ENCODE measurements at places on chromosomes 5 and 9.

DNA sequence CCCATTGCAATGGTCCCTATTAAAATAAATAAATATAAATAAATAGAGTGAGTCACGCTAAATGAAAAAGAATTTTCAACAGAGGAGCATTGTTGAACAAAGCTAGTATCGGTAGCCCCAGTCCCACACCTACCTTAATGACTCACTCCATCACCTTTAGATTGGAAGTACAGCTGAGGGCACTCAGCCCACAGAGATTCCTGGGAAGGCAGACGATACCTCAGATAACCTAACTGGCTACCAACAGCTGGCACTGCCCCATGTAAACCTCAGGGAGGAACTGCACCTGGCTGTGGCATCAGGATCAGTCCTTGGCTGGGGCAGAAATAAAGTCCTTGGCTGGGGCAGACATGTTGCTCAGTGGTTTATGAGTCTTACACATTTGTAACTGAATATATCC, 49.3 kb downstream of the SPRY4 start:
- DNase-seq: peak; percentile 99

DNA sequence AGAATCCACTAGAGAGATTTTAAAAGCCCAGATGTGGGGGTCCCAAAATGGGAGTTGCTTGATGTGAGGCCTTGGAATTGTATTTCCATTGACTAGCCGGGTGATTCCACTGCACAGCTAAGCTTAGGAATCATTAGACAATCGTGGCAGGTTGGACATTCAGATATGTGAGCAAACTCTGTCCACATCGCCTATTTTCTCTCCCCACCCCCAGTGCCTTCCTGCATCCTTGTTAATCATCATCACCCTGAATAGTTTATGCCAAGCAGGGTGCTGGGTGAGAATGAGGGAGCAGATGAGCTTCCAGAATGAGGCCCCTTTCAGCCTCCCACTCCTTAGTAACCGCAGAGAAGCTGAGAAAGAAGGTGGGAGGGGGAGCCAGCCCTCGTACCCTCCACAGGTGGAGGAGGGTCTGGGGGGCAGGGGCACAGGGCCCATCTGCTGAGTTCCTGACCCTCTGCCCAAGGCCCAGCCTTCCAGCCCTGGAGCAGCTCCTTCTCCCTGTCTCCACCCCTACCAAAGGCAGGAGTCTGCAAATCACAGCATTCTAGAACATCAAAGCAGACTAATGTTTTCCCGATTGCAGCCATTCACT, 7.7 kb upstream of the TCOF1 start:
- DNase-seq: no peak

DNA sequence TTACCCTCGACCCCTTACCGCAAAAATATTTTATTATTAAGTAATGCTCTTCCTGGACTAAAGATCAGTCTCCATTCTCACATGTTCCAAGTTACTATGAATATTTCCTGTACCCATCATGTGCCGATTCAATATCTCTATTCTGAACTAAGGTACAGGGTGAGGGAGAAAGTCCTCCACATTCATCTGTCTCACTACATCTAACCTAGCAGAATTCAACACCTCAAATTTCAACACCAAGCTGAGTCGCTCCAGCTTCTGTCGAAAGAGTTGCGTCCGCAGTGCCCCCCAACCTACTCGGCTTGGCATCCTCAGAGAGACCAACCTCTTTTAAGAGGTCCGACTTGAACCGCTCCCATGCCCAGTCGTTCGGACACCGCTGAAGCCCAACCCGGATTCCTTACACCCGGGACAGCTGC, 1.0 kb downstream of the CERT1 start:
- peak; percentile 23 for DNase-seq

DNA sequence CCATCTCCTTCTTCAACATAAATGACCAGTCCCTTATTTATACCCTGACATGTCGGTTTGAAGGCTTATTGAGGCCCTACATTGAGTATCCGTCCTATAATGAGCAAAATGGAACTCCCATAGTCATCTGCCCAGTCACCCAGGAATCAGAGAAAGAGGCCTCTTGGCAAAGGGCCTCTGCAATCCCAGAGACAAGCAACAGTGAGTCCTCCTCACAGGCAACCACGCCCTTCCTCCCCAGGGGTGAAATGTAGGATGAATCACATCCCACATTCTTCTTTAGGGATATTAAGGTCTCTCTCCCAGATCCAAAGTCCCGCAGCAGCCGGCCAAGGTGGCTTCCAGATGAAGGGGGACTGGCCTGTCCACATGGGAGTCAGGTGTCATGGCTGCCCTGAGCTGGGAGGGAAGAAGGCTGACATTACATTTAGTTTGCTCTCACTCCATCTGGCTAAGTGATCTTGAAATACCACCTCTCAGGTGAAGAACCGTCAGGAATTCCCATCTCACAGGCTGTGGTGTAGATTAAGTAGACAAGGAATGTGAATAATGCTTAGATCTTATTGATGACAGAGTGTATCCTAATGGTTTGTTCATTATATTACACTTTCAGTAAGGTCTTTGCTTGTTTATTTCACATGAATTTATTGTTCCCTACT, 38.2 kb upstream of the BTNL3 start:
- DNase-seq: no peak

- DNase-seq: no peak
These were observed 7.6 kb upstream of the SPTLC1 start for GRCh38 chr9:92122800-92123199.

- DNase-seq: peak; percentile 26
These were observed 113.4 kb downstream of the PAPPA start for GRCh38 chr9:116267021-116267420.

DNA sequence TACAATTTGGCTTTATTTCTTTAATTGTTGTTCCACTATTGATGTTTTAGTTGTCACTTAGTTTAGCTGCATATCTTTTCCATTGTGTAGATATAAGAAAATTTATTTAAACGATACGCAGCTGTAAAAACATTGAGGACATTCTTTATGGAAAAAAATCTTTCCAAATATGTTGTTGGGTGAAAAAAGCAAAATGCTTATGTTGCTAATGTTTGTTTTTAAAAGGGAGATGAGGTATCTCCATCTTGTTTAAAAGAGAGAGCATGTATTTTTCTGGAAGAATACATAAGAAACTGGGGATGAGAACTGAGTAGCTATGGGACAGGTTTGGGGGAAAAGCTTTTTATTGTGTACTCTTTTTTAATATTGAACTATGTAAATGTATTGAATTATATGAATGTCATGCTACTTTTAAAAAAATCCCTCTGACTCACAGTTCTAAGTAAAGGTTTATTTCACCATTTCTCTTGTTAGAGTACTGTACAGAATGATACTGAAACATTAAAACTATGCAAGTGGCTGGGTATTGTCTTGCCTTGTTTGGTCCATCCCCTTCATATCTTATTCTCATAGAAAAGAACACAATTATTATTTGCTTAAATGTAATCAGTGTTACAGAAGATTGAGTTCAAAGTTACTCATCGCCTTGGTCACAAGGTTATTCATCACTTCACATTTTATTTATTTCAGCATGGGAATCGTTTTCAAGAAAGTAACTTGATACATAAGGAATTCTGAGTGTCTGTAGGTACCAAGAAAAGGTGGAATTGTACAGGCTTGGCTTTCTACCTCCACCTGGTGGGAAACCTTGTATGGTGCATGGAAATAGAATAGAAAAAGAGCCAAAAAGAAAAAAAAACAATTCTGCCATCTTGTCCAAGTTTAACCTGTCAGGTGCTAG, 85.8 kb downstream of the RIC1 start:
- peak; percentile 15 for DNase-seq

DNA sequence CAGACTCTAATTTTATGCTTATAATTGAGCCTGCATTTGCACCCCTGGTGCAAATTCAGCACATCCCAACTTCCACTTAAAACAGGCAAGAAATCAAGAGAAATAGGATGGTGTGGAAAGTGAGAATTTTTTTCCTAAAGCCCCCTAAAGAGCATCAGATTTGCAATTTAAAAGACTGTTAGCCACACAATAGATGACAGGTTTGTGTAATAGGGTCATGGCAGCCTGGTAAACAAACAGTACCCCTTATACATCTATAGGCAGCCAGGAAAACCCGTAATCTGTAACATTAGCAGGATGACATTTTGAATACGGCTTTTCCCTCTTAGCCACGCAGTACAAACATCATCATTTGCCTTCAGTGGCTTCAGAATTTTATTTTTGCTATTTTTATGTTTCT, 17.2 kb downstream of the EBF1 start:
- no peak for DNase-seq

DNA sequence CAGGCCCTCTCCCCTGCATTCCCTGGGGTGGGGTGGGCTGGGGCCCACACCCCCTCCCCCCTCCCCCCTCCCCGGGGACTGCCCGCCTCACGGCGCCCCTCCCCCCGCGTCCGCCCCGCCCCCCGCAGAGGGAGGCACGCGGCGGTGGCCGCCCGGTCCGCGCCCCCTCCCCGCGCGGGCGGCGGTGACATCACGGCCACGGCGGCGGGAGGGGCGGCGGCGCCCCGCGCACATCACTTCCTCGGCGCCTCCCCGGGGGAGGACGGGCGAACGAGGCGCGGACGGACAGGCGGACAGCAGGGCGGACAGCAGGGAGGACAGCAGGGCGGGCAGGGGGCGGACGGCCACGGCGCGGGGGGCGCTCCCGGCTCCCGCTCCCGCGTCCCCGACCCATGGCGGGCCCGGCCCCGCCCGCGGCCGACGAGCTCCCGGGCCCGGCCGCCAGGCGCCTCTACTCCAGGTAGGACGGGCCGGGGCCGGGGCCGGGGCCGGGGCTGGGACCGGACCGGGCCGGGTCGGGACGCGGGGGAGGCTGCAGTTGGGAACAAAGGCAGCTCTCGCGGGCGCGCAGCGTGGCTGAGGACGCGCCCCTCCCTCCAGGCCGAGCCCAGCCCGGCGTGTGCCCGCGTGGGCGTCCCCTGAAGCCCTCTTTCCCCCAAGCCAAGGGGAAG, at the start of gene GPSM1:
TSS of gene GPSM1 (plus strand) at position 236 of the 671 bp plus-strand sequence. CDS start at position 393, 157 bp downstream.
- no peak for DNase-seq

DNA sequence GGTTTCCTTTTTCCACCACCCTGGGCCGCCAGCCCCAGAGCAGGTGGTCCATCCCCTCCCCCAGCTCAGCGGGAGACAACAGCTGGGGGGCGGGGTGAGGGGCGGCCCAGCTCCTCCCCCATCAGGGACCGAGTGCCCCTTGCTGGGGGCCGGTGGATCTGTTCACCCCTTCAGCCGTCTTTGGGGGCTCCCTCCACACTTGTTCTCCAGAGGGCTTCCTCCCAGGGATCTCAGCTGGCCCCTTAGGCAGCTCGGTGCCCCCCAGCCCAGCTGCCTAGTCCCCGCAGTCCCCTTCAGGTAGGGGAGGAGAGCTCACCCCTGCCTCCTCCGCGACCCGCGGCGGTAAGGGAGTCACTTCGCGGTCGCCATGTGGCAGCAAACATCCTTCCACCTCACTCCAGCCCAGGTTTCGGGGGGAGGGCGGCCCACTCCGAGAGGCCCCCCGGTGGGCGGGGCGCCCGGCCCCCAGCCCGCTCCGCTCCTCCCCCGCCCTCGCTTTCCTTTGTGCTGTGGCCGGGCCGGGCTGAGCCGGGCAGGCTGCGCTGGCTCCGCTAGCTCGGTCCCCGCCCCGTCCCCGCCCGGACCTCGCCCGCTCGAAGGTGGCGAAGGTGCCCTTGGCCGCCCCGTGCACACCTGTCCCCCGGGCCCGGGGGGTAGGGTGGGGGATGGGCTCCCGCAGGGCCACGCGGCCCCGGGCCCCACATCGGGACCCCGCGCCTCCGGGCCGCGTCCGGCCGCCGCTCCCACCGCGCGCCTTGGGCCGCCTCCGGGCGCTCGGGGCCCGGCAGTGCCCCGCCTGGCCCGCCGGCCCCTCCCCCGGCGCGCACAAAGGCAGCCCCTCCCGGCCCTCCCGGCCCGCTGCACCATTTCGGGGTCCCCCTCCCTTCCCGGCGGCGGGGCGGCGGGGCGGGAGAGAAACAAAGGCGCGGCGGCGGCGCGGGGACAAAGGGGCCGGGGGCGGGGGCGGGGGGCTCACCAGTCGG, 683 bp downstream of the DBN1 start:
- DNase-seq: no peak

- no peak for DNase-seq
These were observed 202.7 kb upstream of the NR3C1 start for GRCh38 chr5:143606043-143606752.

DNA sequence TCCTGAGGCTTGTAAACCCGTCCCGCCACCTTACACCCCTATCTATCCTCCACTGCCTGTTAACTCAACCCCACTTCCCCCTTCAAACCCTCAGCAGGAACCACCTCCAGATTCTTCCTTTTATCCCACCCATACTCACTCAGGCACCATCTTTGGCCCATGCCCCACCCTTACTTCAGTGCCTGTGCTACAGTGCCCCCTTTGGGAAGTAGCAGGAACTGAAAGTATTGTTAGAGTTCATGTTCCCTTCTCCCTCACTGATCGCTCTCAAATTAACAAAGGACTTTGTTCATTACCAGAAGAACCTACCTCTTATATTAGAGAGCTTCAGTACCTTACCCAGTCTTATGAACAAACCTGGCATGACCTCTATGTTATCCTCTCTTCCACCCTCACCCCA, 92.2 kb upstream of the MOCS2 start:
- no peak for DNase-seq

- no peak for DNase-seq
These were observed 10.3 kb upstream of the CARD19 start for GRCh38 chr9:93085676-93086075.

- no peak for DNase-seq
These were observed 26.1 kb downstream of the CHD1 start for GRCh38 chr5:98902733-98903132.

GRCh38 chr9:109238655-109239054, 71.6 kb upstream of the FRRS1L start:
- peak; percentile 32 for DNase-seq

DNA sequence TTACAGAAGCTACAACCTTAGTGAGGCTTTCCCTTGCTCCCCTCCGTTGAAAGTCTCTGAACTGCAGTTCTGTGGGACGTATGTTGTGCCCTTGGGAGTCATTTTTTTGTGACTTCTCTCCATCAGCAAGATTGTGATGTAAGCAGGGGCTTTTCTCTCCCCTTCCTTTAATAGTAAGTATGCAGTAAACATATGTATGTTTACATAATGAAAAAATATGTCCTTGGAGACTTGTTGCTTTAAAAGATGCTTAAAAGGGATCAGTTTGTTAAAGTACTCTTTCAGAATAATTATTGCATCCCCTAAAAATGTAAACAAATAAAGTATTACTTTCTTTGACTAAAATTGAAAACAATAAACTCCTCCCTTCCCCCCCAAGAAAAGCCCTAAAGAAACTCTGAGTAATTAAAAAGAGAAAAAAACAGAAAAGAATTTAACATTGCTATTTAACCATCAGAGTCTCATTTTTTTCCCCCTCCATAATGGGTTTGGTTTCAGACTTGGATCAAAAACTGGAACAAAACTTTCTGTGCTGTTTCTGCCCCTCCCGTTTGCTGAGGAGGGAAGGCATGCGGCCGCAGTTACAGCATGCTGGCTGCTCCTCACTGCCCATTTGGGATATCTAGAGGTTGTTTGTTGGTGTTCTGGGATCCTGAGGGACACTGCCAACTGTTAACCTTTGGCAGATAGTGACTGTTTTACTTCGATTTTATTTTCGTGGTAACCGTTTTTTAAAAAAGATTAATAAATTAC, 40.2 kb downstream of the TRIO start:
- DNase-seq: no peak
